ENCODE measurements at places on chromosomes 5 and 9.
A peak's percentile ranks its signal among the peaks of the same experiment; 100 is the strongest.

- no peak for DNase-seq
These were observed 94.2 kb upstream of the PRRC1 start for GRCh38 chr5:127423173-127423798.

DNA sequence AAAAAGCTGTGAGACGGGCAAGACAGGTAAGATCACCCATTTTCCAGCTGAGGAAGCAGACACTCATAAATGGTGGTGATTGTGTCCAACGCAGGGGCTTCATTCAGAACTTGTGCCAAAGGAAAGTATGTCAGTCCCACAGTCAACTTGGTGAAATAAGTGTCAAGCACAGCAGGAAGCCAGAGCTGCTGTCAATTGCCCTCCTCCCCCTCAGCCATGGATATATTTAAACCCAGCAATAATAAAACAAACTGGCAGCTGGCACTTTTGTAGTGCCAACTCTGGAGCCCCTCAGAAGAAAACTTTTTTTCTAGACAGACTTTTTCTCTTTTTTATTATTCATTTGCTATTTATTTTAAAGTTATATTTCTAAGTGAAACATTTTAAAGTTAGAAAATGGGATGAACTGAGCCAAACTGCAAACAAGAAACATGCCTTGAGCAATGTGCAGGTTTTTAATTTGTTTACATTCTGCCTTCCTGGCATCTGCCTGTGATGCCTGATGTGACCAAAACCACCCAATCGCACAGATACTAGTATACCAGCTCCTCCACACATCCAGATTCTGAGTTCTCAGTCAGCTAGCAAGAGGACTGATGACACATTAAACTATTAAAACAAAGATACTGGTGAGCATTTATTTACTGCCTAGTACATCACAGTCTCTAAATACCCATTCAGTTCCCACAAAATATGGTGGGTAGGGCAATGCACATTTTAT, 17.0 kb downstream of the DMAC1 start:
- DNase-seq, result no peak

DNA sequence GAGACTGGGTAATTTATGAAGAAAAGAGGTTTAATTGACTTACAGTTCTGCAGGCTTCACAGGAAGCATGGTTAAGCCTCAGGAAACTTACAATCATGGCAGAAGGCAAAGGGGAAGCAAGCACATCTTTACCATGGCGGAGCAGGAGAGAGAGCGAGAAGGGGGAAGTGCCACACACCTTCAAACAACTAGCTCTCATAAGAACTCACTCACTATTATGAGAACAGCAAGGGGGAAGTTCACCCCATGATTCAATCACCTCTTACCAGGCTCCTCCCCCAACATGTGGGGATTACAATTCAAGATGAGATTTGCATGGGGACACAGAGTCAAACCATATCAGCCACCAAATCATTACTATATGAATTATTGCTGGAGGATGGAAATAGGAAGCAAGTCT, 30.3 kb upstream of the STX17 start:
- no peak for DNase-seq

GRCh38 chr5:68028131-68028727, 187.3 kb upstream of the PIK3R1 start:
- no peak for DNase-seq

DNA sequence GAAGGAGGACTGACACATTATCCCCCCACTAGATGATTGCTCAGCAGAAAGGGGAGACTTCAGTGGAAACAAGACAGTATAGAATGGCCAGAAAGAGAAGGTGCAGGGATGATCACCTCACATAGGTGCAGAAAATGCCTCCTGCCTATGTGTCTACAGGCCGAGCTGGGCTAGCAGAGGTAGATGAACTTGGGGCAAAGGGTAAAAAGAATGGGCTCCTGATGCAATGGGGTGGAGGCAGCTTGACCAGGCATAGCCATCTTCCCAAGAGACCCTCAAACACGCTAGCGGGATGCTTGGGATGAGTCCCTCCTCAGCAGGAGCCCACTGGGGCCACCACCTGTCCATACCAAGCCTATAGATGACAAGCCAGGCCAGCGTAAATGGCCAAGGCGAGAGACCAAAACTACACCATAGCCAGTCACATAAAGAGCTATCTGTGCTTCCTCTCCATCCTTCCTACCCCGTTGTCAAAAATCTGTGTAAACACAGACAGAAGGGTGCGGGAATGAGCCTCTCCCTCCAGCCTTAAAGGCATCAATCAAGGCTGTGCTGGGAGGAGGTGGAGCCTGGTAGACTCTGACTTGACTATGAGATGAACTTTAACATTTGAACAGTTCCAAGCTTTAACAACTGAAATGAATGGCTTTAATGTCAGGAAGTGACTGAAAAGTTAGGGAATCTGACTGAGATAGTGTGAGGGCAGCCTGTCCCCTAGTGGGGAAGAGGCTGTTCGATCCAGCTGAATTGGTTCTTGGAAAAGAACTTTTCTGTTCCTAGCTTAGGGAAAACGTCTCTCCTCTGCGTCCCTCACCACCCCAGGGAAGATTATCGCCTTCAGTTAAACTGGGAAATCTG, 10.4 kb downstream of the C9orf152 start:
- no peak for DNase-seq

DNA sequence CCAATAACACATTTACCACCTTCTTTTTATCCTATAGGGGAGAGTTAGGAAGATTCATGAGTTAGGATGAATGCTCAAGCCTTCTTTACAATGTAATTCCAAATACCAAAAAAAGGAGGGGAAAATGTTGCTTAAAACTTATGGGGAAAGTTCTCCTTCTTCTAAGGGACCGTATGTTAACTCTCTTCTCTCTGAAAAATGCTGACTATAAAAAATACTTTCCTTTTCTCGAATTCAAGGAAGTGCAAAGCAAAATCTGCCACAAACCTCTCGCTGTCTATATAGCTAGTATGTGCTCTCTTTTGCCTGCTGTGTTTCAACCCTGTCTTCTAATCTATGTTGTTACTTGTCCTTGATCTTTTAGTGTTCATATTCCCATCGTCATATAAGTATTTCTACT, 768.6 kb upstream of the C9orf72 start:
- no peak for DNase-seq

GRCh38 chr9:131125038-131125287, 423 bp upstream of the NUP214 start:
- DNase-seq, result no peak

GRCh38 chr5:180119903-180120236, 48.3 kb upstream of the RNF130 start:
- DNase-seq, result no peak

- peak; percentile 85 for DNase-seq
These were observed 21.9 kb upstream of the QSOX2 start for GRCh38 chr9:136267261-136268111.

DNA sequence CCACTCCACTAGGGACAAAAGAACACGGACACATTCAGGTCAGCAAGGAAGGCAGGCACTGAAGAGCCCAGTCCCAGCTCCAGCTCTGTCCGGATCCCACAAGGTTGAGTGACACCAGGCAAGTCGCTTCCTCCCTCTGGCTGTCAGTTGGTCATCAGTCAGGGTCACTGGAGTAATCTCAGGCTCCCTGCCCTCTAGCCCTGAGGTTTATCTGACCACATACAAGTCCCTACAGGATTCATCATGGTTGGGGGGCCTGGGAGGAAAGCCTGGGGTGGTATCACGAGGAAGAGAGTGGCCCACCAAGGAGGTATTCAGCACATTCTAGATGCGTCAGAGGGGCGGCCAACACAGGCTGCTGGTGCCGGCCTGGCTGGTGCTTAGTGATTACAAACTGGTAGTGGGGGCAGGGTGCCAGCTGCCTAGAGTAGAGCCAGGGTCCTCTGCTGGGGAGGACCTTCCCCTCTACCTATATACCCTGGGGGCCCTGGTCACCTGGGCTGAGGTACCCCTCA, 81.5 kb downstream of the SHB start:
- no peak for DNase-seq

- no peak for DNase-seq
These were observed 112.0 kb upstream of the KCNN2 start for GRCh38 chr5:114249823-114250222.

- no peak for DNase-seq
These were observed 35.9 kb upstream of the HSPA9 start for GRCh38 chr5:138610918-138611677.

GRCh38 chr9:94631599-94631998, 7.7 kb downstream of the FBP1 start:
- no peak for DNase-seq
